Stimulated activated CD4-positive, alpha-beta T cell treated with anti-CD3 and anti-CD28 coated beads, Interleukin-2, amount 100 ng/mL, for 4 hours (primary cell): ENCODE measurements at places on chromosomes 16 and 17.

GRCh38 chr16:4257646-4258556, 14.9 kb downstream of the TFAP4 start:
- DNase-seq = no peak

GRCh38 chr16:67653789-67654402, 6.2 kb downstream of the ACD start:
- no peak for DNase-seq

- DNase-seq = no peak
These were observed 31.5 kb downstream of the NEUROD2 start for GRCh38 chr17:39576187-39576586.

DNA sequence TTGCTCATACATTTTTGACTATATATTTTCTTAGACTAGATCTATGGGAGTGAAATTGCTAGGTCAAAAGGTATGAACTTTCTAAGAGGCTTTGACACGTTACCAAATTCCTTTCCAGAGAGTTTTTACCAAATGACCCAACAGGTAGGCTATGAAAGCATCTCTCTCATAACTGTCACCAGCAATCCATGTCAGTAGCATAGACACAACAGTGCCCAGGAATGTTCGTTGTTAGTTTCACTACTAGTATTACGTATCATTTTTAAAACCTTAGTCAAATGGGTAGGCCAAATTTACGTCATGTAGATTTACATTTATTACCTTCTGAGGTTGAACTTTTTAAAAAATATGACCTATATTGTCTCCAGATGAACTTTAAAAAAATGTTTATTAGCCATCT, 66.8 kb downstream of the MARCHF10 start:
- no peak for DNase-seq

DNA sequence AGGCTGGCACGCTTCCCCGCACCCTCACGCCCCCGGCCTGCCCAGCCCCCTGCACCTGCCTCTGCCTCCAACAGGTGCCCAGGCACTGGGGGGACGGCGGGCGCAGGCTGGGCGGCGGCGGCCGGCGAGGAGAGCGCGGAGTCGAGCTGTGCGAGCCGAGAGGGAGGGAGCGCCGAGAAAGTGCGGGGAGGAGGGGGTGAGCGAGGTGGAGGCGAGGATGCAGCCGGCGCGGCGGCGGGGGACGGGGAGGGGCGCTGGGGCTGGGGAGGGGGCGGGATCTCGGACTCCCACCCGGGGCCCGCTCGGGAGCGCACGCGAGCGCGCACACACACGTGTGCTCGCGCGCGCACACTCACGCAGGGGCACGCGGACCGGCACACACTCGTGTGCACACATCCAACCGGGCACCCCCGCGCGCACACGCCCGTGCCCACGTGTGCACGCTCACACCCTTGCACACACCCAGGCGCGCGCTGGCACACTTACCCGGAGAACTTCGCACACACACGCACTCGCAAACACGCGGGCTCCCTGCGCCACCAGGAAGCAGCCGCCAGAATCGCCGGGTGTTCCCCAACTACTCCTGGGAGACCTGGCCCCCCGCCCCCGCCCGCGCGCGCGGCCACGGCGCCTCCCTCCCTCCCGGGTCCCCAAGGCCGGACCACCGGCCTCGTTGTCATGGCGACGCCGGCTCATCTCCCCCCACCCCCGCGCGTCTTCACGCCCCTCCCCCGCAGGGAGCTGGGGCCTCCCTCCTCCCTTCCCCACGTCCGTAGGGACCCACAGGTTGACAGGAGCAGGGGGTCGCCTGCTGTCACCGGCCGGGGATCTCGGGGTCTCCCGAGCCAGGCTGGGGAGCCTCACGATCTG, at the start of gene DOC2A:
TSS of gene DOC2A (minus strand) at position 184 of the 870 bp plus-strand sequence. CDS start 805 bp downstream, outside the sequence.
- no peak for DNase-seq

DNA sequence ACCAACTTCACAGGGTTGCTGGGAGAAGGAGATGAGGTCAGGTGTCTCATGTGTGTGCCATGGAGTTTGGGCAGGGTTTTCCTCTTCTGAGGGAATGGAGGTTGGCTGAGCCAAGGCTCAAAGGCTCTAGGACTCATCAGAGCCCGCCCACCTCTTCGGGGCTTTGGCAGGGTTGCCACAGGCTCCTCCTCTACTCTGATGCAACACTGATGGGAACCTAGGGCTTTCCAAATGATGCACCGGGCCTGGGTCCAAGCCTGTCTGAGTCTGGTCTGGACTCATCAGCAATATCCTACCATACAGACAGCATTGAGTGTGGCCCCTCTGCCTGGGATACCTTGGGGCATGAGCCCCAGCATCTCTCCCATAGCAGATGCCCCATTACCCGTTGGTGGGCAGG, 59.5 kb upstream of the LHX1 start:
- no peak for DNase-seq

- DNase-seq = no peak
These were observed 72.7 kb downstream of the SOX9 start for GRCh38 chr17:72193391-72194106.

DNA sequence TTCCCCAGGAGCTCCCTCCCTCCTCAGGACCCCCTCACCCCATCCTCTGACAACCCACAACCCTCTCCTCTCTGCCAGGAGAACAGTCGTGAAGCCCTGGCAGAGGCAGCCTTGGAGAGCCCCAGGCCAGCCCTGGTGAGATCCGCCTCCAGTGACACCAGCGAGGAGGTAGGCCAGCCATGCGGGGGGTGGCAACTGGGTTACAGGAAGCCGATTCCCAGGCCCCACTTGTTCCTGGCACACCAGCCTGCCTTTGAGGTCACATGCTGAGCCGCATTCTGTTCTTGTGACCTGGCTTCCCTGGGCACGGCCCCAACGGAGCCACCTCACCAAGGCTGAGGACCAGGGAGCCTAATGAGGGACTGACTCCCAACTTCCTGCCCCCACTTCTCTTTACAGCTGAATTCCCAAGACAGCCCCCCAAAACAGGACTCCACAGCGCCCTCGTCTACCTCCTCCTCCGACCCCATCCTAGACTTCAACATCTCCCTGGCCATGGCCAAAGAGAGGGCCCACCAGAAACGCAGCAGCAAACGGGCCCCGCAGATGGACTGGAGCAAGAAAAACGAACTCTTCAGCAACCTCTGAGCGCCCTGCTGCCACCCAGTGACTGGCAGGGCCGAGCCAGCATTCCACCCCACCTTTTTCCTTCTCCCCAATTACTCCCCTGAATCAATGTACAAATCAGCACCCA, 7.9 kb downstream of the NAT9 start:
- DNase-seq = no peak

DNA sequence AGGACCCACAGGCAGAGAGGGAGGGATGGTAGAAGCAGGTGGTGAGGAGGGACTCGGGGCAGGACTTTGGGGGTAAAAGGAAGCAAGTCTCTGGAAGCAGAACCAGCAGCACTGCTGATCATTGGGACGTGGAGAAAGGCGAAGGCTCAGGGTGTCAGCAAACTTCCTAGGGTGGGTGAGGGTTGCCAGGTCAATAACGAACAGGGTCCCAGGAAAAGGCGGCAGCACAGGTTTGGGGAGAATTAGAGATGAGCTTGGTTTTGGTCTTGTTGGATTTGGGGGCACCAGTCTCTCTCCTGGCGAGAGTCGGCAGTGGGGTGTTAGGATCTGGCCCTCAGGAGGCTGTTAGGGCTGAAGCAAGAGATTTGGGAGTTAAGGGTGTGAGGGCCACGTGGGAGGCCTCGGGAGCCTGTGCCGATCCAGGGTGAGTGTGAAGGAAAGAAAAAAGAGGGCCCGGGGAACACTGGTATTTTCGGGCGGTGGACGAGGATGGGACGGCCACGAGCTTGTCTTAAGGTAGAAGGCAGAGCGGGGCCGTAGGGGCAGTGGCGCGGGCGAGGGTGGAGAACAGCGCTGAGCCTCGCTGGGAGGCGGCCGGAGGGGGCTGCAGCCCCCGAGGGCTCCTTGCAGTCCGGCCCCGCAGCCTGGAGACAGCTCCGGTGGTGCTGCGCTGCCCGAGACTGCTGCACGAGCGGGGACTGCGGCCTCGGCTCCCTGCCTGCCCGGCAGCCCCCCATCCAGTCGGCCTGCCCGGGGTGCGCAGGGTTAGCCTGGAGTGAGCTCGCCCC, 765 bp upstream of the ADORA2B start:
- DNase-seq = no peak

- DNase-seq = no peak
These were observed 540.0 kb upstream of the SALL1 start for GRCh38 chr16:51691109-51691508.

- no peak for DNase-seq
These were observed 2.7 kb upstream of the HES7 start for GRCh38 chr17:8126491-8127066.

GRCh38 chr17:9763643-9764042, 27.7 kb downstream of the DHRS7C start:
- DNase-seq = no peak

GRCh38 chr16:1194665-1195392, 30.2 kb downstream of the TPSG1 start:
- peak; percentile 13 for DNase-seq

GRCh38 chr16:17070882-17071592, 399.7 kb downstream of the XYLT1 start:
- DNase-seq = peak; percentile 77

DNA sequence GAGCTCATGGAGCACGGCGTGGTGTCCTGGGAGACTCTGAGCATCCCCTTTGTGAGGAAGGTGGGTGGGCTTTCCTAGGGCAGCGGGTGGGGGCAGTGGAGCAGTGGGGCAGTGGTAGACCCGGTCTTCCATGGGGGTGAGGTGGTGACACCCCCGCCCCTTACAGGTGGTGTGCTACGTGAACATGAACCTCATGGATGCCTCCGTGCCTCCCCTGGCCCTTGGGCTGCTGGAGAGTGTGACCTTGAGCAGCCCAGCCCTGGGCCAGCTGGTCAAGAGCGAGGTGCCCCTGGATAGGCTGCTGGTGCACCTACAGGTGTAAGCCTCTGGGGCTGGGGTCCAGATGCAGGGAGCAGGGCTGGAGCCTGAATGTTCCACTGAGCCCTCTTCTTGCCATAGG, 1.6 kb downstream of the ELMO3 start:
- DNase-seq = no peak

DNA sequence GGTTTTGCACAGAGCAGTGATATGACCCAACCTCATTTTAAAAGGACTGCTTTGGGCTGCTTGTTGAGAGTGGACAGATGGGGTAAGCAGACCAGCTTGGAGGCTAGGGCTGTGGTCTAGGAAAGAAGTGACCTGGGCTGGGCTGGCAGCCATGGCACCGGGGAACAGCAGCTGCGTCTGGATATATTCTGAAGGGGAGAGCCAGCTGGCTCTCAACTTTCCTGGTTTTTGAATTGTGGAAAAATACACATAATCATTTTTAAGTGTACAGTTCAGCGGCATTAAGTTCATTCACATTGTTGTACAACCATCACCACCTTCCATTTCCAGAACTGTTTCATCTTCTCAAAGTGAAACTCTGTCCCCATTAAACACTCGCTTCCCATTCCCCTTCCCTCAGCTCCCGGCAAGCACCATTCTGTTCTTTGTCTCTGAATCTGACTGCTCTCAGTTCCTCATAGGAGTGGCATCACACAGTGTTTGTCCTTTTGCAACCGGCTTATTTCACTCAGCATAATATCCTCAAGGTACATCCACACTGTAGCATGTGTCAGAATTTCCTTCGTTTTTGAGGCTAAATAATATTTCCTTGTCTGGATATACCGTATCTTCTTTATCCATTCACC, 113.2 kb downstream of the SPECC1 start:
- no peak for DNase-seq

GRCh38 chr17:3400055-3400454, 1.8 kb upstream of the OR1E1 start:
- DNase-seq = no peak

DNA sequence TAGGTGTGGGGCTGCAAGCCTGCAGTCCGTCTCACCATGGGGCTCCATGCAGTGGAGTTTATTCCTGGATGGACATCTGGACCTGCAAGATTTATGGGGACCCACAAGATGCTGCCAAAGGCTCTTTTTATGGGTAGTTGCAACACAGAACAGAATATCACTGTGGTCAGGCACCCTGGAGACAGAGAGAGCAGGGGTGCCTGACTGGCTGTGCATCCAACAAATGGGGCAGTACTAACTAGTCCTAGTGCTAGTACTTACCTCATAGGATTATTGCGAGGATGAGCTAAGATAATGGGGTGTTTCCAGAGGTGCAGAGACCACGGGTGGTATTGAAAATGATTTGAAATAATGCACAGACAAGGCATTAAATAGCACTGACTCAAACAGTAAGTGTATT, 42.4 kb upstream of the MMP2 start:
- no peak for DNase-seq

GRCh38 chr17:82664701-82665182, 16.5 kb upstream of the WDR45B start:
- no peak for DNase-seq

GRCh38 chr17:68443972-68444464, 13.3 kb downstream of the WIPI1 start:
- no peak for DNase-seq

DNA sequence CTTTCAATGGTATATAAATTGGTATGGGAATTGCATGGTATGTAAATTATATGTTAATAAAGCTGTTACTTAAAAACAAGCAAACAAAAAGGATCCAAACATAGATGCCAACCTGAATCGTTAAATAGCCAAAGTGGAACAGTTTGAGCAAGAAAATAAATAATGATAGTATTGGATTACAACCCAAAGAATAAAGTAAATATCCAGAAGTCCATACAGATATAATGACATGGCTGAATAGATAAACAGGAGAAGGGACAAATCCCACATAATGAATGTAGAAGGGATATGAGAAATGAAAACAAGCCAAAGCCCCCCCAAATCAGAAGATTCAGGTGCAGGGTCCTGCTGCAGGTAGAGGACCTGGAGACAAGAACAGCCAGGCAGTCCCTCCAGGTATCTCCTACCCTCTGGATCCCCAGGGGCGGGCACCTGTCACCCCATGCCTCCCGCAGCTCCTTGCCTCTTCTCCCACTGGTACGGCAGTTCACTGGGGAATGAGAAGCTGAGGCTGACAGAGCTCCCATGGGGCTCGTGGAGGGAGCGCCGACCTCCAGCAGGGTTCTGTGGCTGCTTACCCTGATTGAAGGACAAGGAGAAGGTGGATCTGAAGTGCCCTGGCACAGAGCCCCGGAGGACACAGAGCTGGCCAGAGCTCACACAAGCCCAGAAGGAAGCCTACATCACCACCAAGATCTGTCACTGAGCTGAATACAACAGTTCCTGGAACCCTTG, 9.9 kb upstream of the LCAT start:
- DNase-seq = no peak

- DNase-seq = no peak
These were observed 12.7 kb downstream of the TEX2 start for GRCh38 chr17:64250233-64250835.
